ENCODE measurements at places on chromosomes 5 and 9.

DNA sequence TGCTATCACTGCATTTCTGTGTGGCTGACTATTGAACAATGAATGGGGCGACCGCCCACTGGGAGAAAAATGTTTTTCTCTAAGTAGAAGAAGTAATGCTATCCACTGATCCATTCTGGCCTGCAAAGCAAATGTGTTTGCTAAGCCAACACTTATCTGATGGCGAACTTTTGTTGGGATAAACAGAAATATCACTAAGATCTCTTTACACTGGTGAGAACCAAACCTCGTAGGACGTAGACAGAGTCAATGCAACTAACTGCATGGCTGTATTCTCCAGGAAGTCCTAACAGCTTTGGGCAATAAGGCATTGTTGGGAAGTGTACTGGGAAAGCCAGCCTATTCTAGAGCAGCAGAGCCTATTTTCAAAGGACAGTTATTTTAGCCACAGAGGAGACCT is 77.7 kb downstream of the ANKH start:
- DNase-seq, result no peak

GRCh38 chr5:156589946-156590216 is 260.2 kb upstream of the PPP1R2B start:
- no peak for DNase-seq

DNA sequence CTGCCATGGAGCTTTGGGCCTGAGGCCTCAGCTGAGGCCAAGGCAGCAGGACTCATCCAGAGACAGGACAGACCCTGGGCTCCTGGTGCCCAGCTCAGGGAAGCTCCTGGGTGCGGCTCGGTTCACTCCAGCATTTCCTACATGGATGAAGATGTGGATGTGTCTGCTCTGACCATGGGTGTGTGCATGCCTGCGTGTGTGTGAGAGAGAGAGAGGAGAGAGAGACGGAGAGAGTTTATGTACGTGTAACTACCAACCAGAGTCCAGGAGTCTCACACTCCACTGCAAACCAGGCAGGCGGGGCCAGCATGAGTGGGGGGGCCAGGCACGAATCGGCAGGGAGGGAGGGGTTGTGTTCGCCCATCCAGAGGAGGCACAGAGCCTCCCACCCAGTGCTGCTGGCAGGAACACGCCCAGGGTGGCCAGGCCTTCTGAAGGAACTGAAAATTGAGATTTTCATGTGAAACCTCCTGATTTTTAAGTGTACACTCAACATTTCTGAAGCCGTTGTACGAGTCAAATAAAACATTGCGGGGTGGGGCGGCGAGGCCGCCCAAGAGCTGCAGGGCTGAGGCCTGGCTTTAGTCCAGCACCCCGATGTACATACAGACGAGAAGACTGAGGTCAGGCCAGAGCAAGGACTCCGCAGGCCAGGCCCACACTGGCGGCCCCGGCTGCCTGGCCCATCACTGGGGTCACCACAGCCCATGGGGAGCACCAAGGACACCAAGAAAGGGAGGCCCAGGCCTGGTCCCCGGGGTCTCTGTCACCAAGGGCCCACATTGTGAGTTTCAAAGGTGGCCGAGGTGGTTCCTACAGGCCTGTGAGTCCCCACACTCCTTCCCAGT is 88.7 kb downstream of the ADAMTS2 start:
- no peak for DNase-seq

- DNase-seq, result no peak
Observed at GRCh38 chr9:137311986-137312851, 10.1 kb upstream of the NRARP start.

GRCh38 chr9:87372356-87372851 is 125.3 kb upstream of the DAPK1 start:
- DNase-seq, result no peak

GRCh38 chr5:90557871-90558270 is 726 bp upstream of the ADGRV1 start:
- no peak for DNase-seq

DNA sequence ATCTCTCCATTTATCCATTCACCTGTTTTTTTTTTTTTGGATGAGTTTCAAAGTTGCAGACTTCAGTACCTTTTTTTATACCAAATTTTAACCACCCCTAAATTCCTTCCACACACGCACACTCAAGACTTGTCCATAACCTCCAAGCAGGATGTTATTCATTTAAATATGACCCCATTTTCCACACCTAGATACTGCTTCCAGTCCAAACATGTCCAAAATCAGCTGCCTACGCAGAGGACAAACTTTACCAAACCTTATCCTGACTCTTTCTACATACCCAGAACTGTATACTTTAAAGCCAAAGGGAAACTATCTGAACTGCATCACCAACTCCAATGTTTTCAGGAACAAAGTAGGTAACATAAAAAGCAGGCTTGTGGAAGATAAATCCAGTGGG is 36.0 kb upstream of the FYB1 start:
- DNase-seq, result no peak

GRCh38 chr5:60699288-60699608 is 718 bp downstream of the DEPDC1B start:
- no peak for DNase-seq

GRCh38 chr5:93887678-93888077 is 146.3 kb upstream of the POU5F2 start:
- no peak for DNase-seq

DNA sequence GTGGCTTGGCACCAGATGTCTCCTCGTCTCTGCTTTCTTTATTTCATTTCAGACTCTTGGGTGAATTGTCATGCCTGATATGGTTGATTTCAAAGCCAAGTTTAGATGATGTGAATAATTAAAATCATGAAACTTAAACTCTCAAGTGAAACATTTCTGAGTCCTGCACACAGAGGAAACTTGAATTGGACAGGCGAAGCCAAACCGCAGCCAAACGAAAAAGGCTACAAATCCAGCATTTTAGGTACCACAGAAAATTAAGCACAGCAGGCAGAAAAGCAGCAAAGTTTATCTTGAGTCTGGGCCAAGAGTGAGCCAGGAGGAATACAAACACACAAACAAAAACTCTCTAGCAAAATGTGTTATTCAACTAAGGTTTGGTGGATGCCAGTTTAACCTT is 659.8 kb upstream of the KLF4 start:
- no peak for DNase-seq

DNA sequence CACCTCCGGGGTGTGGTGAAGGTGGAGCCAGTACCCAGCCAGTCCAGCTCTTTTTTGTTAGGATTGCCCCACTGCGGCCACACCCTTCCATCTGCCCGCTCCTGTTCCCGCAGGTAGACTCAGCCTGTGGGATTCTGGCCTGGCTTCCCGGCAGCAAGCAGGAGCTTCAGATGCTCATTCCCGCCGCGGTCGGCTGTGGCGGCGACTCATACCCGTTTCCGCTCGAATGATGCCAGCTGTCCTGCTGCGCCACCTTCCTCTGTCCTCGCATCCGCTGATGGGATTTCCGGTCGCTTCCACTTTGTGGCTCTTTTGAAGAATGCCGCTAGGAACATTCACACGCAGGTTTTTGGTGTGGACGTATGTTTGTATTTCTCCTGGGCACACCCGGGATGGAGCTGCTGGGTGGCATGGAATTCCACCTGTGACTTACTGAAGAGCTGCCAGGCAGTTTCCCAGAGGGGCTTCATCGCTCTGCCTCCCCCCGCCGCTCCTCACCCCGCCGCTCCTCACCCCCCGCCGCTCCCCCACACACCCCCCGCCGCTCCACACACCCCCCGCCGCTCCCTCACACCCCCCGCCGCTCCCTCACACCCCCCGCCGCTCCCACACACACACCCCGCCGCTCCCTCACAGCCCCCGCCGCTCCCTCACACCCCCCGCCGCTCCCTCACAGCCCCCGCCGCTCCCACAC is 60.3 kb downstream of the TENT4A start:
- no peak for DNase-seq

DNA sequence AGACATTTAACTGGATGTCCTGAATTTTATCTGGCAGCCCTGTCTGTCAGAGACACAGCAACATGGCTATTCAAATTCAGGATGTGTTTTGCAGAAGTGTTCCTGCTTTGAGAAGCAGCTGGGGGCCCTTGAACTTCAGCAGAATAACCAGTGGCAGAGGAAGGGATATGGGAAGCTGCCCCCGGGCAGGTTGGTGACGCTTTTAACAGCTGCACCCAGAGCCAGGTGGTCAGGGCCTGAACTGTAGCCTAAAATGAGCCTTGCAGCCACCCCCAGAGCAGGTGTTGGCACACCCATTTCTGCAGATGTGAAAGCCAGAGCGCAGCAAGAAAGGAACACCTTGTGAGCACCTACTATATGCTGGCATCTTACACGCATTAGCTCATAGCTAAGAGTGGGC is 128.7 kb upstream of the BOD1 start:
- no peak for DNase-seq

DNA sequence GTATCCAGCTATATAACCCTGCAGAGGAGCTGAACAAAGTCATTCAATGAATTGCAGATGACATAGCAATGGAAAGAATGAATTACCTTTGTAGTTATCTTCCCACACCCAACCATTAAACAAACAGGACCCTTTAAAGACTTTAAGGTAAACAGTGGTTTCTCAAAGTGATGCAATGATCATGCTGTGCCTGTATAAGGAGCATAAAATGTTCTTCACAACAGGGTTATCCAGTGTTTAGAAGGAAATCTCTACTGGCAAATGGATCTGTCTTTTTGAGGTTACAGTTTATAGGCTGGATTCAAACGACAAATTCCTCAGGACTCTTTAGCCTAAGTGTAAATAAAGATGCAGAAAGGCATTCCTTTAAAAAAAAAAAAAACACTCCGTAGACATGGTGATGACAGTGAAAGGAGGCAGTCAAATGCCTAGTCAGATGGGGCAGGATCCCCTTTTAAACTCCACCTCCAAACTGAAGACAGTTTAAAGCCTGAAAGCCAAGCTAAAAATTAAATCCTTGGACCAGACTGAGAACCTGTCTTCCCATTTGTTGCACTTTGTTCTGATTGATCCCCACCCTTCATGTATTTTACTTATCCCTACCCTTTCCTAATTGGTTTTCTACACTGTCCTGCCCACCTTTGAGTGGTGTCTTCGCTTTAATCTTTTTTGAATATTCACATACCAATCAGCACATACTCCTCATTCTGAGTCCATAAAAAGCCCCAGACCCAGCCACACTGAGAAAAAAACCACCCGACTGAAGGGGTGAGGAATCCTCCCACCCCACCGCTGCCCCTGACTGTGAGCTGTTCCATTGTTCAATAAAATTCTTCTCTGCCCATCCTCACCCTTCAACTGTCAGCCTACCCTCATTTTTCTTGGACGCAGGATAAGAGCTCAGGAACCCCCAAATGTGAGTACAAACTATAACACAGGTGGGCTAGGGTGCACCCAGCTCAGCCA is 761.3 kb upstream of the DMAC1 start:
- no peak for DNase-seq

DNA sequence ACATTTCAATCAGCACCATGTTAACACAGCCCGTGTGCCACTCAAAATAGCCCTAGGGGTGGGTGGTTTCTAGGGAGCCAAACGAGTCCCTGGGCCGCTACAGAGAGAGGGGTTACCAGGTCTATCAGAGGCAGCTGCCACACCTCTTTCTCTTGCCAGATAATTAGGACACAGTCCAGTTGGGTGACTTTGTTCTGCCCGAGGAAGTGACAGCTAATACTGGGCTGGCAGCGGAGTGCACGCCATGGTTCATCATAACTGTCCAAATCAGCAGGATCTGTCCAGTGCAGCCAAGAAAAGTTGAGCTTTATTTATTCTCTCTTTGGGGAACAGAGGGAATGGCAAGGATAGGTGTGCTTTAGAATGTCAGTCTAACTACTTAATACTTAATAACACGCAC is 583.8 kb downstream of the BRINP1 start:
- no peak for DNase-seq

GRCh38 chr5:67426961-67427849 is 230.6 kb upstream of the CD180 start:
- DNase-seq, result no peak

- DNase-seq, result no peak
Observed at GRCh38 chr9:101176384-101176783, 147.9 kb downstream of the PLPPR1 start.
